ENCODE measurements at places on chromosomes 5 and 9. TPM values are rescaled to one million over a fixed set of nuclear protein-coding genes. Genes with fewer than 3 reads are reported as not detected.

GRCh38 chr5:5018578-5018970, 121.6 kb upstream of the ADAMTS16 start:
- DNase-seq: no peak

- no peak for DNase-seq
These were observed 165.6 kb upstream of the ZNF462 start for GRCh38 chr9:106697390-106697749.

DNA sequence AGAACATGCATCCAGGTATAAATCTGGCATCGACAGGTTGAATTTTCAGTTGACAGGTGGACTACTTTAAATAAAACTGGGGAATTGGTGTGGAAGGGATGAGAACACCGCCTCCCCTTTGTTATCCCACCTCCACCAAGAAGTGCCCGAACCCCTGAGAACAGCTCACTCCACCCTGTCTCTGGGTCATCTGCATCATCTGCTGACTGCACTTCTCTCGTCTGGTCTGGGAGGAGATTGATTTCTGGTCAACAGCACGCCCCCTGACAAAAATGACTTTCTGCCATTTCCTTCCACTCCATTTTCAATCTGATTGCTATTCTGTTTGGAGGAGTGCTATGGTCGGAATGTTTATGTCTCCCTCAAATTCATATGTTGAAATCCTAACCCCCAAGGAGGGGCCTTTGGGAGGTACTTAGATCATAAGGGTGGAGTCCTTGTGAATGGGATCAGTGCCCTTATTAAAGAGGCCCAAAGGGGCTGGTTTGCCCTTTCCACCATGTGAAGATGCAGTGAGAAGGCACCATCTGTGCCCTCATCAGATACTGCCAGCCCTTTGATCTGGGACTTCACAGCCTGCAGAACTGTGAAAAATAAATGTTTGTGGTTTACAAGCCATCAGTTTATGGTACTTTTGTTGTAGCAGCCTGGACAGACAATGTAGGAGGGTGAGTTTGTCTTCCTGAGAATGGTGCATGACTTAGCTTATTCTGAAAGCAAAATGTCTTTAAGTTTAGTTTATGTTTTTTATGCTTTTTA, 145.7 kb downstream of the EGFLAM start:
- DNase-seq: no peak

DNA sequence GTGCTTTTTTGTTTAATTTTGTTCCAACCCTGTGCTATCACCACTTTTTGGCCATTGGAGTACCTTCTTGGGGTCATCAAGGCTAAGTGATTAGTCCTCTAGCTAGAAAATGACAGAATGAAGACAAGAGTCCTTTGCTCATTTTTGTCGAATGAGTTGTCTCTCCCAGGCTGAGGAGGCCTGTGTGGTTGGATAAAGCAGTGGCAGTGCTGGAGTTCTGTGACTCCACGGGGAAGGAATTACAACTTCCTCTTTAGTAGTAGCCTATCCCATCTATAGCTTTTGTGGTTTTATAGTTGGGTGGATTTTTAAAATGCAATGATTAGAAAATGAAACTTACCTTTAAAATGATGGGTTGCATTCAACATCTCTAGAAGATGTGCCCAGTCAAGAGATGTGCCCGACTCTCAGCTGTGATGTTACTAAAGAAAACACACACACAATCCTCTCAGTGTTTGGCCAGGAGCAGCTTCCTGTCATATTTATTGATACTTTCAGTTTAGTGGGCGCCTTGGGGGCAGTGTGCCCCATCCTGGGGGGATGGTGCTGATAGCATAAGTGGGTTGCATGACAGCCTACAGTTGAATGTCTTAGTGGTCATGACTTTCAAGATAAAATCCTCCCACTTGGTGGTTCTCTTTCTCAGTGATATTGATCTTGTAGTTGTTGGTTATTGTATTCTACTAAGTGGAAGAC, 11.9 kb downstream of the OTULINL start:
- no peak for DNase-seq

DNA sequence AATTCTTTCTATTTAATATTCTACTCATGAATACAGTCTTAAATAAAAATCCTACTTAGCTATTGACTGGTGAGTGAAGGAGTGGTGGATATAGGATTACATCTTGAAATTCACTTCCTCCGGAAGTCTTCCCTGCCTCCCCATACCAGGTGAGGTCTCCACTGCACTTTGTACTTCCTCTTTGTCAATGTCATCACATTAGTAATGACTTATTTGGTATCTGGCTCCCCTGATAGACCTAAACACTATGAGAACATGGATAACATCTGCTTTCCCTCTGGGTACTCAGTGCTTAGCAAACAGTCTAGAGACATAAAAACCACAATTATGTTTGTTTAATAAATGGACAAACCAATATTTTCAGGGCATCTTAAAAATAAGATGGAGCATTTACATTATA, 532.1 kb downstream of the PDE4D start:
- no peak for DNase-seq

GRCh38 chr9:35367451-35367850, 122.5 kb upstream of the RUSC2 start:
- no peak for DNase-seq

Gene ZNF367
- 10.8 TPM for total RNA-seq

Measured in epithelial cell of proximal tubule (primary cell).